Left renal cortex interstitium (tissue), 4 donors: ENCODE measurements at places on chromosomes 11 and 22. TPM values are rescaled to one million over a fixed set of nuclear protein-coding genes. Genes with fewer than 3 reads are reported as not detected.

The MMP12 gene
- 5.1 TPM for polyA plus RNA-seq

The ALDH3B1 gene
- 3.5 TPM for polyA plus RNA-seq

The TYR gene
- 0.33 TPM for polyA plus RNA-seq

- DNase-seq = no peak
Observed at GRCh38 chr11:116857316-116857715, 19.9 kb upstream of the APOA1 start.

- DNase-seq = no peak
Observed at GRCh38 chr11:134224710-134225664, 516 bp downstream of the VPS26B start.

- DNase-seq = no peak
Observed at GRCh38 chr11:60762851-60763691, 6.4 kb downstream of the MS4A15 start.

GRCh38 chr22:38745676-38746460, 9.9 kb downstream of the SUN2 start:
- no peak for DNase-seq

- no peak for DNase-seq
Observed at GRCh38 chr11:94885133-94885532, 88.2 kb downstream of the CWC15 start.

- no peak for DNase-seq
Observed at GRCh38 chr11:46445920-46446771, 54.6 kb upstream of the CHRM4 start.

GRCh38 chr11:3879216-3879966, 23.9 kb downstream of the STIM1 start:
- no peak for DNase-seq

GRCh38 chr11:21411104-21411503, 741.7 kb downstream of the NELL1 start:
- no peak for DNase-seq

The ADM2 gene
- polyA plus RNA-seq = 4.2 TPM

- DNase-seq = no peak
Observed at GRCh38 chr22:37460684-37461083, 25.5 kb downstream of the MFNG start.

The KLHL35 gene
- polyA plus RNA-seq = 0.88 TPM

GRCh38 chr11:105132716-105133511, 6.7 kb downstream of the CARD18 start:
- DNase-seq = no peak

The MOV10L1 gene
- 0.68 TPM for polyA plus RNA-seq

DNA sequence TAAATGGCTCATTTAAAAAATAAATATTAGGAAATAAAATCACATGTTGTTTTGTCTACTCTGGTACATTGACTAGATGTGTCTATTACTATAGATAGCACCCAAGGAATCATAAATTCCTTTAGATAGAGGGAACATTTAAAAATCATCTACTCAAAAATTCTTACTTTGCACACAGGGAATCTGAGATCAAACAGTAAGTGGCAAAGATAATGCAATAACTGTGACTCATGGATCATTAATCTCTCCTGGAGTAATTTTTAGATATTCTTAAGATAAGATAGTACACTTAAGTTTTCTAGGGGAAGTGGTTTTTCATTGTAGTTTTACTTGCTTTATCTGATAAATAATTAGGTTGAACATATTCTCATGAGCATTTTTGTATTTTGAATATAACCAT, 468.9 kb downstream of the LUZP2 start:
- DNase-seq = no peak

The LRRC4C gene
- 15.0 TPM for polyA plus RNA-seq

The CBLIF gene
- not detected for polyA plus RNA-seq

DNA sequence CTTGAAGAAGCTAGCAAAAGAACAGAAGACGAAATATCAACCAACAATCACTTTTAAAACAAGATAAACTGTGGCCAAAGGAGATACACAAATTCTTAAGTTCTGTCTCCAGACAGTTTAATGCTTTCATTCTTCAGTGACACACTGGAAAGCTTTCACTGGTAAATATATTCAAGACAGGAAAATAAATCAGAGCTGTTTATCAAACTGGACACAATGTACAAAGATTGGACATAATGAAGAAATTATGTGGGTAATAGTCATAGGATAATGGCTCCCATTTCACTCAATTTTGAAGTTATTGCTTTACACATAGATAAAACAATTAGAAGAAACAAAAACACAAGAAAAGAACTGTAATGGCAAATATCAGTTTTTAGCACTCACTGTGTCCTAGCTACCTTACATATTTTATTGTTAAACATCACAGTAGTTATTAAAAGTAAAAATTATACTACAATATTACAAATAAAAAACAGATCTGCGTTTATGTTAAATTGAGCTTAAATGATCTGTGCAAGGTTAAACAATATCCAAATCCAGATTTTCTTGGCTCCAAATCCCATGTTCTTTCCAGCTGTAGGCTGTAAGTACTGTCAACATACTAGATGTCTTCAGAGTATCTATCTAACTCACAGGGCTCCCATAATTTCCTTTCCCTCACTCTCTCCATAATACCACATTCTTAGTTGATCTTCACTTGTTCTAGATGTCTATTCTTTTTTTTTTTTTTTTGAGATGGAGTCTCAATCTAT, 38.6 kb upstream of the NOX4 start:
- DNase-seq = no peak

- no peak for DNase-seq
Observed at GRCh38 chr11:60844045-60844869, 2.3 kb downstream of the CCDC86 start.

GRCh38 chr11:106399624-106400023, 322.2 kb downstream of the AASDHPPT start:
- no peak for DNase-seq

The USH1C gene
- 81.6 TPM for polyA plus RNA-seq

DNA sequence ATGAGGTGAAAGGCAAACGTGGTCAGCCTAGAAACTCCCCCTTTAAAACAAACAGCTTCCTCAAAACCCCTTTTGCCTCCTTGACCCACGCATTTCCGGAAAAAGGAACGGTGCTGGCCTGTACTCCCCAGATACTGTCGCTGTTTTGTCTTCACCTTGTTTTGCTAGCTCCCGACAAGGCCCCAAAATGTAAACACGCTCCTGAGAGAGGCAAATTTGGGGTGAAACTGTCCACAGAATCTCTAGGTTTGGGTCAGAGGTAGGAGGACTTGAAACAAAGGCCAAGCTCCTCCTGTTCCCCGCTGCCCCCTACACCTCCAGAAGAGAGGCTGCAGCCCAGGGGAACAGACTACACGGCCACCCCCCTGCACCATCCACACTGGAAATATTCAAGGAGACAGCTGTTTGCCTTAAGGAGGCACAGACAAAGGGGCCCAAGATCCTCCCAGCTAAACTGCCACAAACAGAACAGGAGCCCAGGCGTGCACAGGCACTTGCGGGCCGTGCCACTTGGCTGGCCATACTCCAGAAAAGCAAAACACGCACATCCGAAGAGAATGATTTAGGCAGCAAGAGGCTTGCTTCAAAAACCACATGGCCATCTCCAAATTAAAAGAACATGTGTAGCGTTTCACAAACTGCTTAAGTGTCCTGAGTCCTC, 160.5 kb upstream of the GRK3 start:
- DNase-seq = no peak

The CSRP3 gene
- polyA plus RNA-seq = 0.13 TPM

DNA sequence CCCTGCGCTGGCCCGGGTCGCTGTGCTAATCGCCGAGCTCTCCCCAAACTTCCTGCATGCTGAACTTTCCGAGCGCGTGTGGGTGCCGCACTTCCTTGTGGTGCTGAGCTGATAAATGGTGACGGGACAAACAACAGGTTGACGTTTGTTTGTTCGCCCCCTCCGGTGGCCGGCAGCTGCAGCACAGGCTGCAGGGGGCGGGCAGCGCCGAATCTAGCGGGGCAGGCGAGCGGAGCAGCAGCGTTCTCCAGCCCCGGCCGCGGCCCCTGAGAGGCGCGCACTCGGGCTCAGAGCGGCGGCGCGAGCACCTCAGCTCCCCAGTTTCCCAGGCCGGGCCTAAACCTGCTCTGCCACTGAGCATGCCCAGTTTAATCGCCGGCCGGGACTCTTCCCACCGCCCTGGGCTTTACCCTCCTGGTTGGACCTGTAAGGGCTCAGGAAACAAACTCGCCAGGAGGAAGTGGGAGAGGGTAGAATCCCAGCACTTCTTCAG, at the start of gene PDGFD:
TSS of gene PDGFD (minus strand) at position 120 of the 493 bp plus-strand sequence.
- peak; percentile 48 for DNase-seq
